ENCODE measurements at places on chromosomes 6 and 20. TPM values are rescaled to one million over a fixed set of nuclear protein-coding genes. Genes with fewer than 3 reads are reported as not detected.

Gene MUCL3
- not detected for total RNA-seq

DNA sequence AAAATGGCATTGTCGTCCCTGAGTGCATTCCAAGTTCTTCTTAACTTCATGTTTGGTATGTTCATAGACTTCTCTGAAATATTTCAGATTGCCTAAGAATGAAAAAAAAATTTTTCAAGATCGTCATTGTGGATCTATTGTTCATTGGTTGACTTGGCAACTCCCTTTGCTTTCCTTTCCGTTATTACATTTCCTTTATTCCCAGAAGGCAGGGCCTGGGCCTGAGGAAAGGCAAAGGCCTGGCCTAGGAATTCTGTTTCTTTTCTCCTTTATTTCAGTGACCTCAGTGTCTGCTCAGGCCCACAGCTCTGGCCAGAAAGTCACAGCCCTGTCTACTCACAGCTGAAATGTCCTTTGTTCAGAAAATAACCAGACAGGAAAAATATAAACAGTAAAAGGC, 401.6 kb upstream of the PLCB4 start:
- DNase-seq: no peak

- no peak for DNase-seq
These were observed 473.4 kb downstream of the BTBD3 start for GRCh38 chr20:12391099-12391498.

- no peak for DNase-seq
These were observed 55.1 kb upstream of the HDDC2 start for GRCh38 chr6:125356884-125357283.

DNA sequence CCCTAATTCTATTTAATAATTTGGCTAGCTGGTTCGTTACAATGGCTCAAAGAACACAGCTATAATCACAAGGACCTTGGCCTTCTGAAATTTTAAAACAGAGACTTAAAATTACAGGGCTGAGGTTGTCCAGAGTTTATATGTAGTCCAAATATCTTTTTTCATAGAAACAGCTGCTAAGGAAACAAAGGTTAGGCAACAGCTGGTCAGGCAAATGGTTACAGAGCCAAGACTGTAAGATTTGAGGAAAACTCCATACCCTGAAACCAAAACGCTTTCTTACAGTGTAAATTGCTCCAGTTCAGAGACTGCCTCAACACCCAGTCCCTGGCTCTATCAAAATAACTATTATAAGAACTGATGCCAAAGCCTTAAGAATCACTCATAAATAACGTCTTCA, 9.7 kb upstream of the ARHGAP18 start:
- no peak for DNase-seq

DNA sequence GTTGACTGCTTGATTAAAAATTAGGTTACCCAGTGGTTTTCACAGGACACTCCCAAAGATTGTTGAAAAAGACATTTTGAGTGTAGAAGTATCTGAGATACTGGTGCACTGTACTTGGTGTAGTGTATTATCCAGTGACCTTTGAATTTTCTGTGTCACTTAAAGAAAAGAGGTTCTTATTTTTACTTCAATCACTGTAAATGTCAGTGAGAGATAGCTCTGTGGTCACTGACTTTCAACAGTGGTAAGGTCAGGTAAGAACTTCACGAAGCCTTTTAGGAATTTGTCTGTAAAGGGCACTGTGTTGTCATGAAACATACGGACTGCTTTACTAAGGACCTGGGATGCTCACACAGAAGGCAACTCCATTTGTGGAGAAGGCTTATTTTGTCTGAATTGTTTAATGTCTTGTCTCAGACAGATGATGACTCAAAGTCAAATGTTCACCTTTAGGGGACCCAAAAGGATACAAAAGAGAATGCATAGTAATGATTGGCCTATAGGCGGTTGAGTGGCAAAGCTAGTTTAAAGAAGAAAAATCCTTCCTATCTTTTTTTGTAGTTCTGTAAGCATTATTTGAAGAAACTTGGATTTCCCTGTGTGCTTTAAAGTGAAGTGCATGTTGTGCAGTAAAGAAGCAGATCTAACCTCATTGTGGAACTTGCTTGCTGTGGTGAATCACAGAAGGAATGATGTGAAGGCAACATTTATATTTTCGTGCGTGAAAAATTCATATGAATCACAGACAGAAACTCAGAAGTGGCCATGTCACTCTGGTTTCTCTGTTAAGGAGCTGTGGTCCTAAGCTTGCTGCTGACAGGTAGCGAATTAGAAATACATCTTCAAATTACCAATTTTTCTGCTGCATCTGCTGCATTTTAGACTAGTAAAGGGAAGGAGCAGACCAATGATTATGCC, 47.3 kb downstream of the ZFAND3 start:
- no peak for DNase-seq

Gene PSMB1
- total RNA-seq: 150 TPM

GRCh38 chr6:45174045-45174444, 154.1 kb upstream of the RUNX2 start:
- DNase-seq: no peak

DNA sequence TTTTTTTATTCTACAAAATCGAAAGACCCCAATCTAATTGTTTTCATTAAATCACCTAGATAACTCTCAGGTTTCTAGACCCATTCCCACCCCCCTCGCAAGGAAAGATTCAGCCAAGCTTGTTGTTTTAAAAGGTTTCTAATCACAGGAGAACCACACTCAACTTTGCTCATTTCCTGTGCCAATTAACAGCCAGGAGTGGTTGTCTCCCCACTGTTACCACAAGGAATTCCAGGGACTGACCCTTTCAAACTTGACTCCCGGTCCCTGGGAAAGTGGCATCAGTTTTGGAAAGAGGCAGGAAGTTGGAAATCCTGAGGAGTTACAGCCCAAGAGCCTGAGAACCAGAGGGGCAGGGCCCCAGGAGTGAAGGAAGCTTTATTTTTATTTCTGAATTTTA, 561.3 kb upstream of the JAG1 start:
- DNase-seq: no peak

Measured in cardiac septum (tissue), 1 donor.